ENCODE measurements at places on chromosomes 5 and 9.

- DNase-seq = no peak
Observed at GRCh38 chr9:123807251-123807650, 122.7 kb downstream of the DENND1A start.

DNA sequence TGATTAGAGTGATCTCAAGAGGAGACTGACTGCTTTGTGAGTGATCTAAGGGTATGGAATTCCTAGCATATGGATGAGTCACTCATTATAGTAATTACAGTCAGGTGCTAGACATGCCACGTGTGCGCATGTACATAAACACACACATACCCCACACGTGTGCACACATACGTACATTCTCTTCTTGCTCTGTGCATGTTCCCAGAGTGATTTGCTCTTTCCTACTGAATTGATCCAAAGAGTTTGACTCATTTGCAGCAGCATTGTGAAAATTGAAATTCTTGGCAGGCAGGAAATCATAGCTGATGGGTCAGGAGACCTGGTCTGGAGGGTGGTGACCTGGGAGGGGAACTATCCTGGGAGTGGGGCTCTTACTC is 63.8 kb downstream of the ANGPTL2 start:
- DNase-seq = no peak

DNA sequence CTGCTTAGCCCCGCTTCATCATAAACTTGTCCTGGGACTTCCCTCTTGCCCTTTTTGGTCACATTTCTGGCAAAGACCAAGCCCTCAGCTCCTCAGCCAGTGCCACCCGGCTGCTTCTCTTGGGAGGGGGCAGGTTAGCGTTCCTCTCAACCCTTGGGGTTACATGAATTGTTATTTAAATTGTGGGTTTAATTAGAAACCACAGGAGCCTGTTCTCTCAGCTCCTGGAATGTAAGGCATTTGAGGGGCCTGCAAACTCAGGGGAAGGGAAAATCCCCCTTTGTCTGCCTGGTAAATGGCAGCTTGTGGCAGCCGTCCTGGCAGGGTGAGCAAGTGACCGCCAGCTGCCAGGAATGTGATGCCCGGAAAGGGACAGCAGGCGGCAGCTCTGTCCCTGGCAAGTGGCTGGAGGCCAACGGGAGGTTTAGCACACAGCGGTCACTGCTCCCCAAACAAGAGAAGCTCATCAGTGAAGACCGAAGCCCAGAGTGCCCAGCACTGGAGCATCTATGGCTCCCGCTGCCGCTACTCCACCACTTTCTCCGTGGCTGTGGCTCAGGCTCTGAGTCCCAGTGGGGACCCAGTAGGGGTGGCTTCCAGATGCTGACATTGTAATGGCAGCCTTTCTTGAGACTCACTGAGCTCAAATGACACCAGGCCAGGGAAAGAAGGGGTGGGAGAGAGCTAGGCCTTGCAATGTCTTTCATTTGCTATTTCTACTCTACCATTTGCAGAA is 51.7 kb downstream of the SHB start:
- peak; percentile 84 for DNase-seq

DNA sequence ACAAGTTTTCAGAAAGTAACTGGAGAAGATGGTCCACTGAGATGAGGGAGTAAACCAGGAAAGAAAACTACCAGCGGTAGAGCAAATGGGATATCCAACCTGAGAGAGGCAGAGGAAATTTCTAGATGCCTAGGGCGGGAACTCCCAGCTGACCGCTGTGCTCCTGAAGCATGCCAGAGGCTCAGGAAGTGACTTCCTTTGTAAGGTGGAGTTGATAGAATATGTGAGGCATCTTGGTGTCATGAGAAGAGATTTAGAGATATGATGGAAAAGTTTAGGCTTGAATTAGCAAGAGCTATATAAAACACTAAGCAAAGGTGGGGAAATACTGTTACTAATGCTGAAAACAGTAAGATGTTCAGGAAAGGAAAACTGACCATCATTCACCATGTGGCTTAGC is 124.1 kb downstream of the C9orf152 start:
- no peak for DNase-seq

DNA sequence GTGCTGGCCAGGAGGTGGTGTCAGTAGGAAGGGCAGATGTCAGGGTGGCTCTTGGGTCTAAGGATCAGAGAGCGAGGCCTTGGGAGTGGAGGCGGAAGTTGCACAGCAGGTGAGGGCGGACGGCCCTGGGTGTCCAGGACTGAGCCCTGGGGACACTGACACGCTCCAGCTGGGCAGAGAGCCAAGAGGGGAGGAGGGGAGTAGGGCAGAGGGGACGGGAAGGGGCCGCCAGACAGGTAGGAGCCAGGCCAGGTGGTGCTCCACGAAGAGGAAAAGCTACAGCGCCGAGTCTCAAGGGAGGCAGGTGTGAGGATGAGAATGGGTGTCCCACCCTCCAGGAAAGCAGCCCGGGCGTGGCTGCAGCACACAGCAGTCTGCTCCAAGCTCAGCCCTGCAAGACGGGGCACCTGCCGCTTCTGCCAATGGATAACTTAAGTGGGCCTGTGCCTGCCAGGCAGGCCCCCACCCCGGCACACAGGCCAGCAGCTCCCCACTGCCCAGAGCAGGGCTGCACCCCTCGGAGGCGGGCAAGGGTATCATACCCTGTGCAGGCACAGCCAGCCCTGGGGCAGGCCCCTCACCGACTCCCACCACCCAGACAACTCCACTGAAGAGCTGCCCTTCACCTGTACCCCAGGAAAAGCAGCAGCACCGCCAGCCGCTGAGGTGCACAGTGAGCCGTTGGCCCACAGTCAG is 4.9 kb downstream of the TPRN start:
- no peak for DNase-seq

GRCh38 chr9:18143073-18143745 is 330.7 kb upstream of the ADAMTSL1 start:
- DNase-seq = no peak

All from left ventricle myocardium superior (tissue), 1 donor.